Neuronal stem cell (in vitro differentiated cells): ENCODE measurements at places on chromosomes 6 and 20.

GRCh38 chr20:21511850-21512633 is 1.8 kb downstream of the NKX2-2 start:
- no peak for DNase-seq

- no peak for DNase-seq
Observed at GRCh38 chr20:62480318-62480717, 4.5 kb upstream of the GATA5 start.

DNA sequence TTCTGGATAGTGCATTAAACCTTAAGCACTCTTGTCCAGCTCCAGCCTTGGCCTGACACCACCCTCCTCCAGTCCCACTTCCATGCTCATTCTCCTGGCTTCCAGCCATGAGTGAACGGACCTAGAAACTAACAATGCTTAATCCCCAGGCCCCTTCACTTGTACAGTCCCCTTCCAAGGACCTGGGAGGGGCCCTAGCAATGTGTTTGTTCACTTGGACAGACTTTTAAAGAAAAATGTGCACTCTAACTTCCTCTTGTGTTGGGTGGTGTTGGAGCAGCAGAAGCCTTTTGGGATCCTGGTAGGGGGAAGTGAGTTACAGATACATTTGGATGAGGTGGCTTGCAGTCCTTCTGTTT is 48.9 kb upstream of the CCN6 start:
- DNase-seq, result no peak

DNA sequence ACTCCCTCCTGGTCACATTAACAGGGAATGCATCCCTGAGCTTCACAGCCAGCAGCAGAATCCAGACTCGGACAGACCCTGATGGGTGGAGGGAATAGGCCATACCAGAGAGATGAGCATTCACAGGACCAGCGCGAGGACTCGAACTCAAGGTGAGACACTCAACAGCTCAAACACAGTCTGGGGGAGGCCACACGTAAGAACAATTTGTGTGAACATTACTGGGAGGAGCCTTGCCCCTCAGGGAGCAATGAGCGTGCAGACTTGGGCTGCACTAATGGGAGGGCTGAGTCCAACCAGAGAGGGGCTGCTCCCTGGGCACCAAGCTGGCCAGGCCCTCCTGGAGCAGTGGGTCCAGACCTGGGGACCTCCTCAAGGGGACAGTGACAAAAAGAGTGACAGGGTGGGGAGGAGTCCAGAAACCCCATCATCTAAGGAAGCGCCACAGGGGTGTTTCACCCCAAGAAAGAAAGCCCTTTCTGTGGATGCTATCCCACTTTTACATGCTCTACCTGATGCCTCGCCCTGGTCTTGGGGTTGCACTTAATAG is 118.4 kb downstream of the MRPL14 start:
- no peak for DNase-seq

DNA sequence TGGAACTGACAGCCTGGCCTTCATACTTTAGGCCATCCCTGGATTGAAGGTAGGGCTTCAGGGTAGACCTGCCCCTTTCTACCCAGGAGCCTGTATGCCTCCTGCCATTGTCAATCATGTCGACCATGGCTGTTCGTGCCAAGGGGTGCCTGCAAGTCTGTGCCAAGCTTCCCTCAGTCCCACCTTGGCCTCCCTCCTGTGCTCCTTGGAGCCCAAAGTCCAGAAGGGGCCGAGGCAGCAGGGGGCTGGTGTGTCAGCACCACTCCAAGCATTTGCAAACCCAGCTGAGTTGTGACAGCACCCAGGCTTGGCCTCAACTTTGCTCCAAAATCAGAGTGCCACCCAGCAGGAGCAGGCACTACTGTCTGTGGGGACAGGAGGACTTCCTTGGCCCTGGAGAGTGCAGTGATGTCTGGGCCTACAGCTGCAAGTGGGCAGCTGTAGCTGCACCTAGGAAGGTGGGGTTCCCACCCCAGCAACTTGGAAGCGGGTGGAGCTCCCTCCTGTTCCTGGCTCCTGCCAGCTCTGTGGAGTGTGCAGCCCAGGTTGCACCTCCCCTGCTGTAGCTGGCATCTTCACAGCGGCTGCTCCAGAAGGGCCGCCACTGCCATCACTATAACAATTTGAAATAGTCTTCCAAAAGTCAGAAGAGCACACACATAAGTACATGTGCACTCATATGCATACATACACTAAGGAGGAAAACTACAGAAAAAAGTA is 1719.3 kb downstream of the HACE1 start:
- DNase-seq, result no peak

- no peak for DNase-seq
Observed at GRCh38 chr20:50116368-50116999, 3.5 kb upstream of the UBE2V1 start.

- DNase-seq, result no peak
Observed at GRCh38 chr20:41287327-41287726, 30.2 kb downstream of the ZHX3 start.

- DNase-seq, result no peak
Observed at GRCh38 chr6:42735976-42736375, 9.9 kb downstream of the TBCC start.

DNA sequence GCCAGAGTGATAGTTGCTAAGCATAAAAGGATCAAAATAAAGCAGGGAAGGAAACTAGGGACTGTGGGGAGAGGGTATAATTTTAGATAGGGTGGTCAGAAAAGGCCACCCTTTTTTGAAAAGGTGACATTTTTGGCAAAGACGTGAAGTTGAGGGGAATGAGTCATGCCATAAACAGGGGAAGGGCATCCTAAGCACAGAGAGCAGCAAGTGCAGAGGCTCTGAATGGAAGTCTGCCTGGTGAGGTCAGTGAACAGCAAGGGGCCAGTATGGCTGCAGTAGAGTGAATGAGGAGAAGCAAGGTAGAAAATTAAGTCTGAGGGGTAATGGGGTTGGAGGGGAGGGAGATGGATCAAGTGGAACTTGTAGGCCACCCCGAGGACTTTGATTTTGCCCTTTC is 2.4 kb downstream of the KLC4 start:
- DNase-seq, result no peak

DNA sequence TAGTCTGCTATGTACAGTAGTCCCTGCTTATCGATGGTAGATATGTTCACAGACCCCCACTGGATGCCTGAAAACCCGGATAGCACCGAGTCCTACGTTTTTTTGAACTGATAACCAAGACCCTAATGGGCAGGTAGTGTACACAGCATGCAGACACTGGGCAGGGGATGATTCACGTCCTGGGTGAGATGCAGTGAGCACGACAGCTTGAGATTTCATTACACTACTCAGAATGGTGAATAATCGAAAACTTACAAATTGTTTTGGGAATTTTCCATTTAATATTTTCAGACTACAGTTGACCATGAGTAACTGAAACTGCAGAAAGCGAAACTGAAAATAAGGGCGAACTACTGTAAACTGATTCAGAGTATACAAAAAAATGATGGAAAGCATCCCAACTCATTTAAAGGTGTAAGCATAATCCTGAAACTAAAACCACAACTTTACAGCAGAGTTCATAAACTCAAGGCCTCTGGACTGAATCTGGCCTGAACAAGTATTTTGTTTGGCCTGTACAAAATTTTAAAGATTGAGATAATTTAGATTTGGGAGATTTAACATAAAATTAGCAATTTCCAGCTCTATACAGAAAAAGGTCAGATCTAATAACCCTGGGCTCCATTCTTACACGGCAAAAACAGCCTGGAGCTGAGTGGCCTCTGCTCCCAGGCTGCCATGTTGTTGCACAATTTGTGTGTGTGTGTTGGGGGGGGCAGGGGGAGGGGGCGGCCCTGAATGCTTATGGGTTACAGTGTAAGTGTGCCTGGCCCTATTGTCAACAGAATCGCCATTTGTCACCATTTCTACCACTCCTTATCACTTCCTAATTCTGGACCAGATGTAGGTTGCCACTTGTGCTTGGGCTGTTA is 34.9 kb downstream of the RNF24 start:
- no peak for DNase-seq

DNA sequence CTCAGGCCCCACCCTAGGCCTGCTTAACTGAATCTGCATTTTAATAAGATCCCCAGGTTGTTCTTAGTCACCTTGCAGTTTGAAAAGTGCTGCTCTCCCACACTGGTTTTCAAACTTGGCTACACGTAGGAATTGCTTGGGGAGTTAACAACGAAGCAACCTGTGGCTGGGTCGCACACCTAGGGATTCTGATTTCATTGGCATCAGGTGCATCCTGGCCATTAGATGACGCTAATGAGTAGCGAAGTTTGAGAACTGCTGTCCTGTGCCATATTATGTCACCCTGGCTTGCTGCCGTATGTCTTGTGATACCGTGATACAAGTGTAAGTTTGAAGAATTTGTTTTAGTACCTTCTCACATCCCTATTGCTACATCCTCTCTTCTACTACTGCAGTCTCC is 28.2 kb upstream of the FUCA2 start:
- DNase-seq, result no peak

- DNase-seq, result no peak
Observed at GRCh38 chr6:43468748-43469681, 8.4 kb upstream of the TJAP1 start.
